Activated CD8-positive, alpha-beta memory T cell treated with anti-CD3 and anti-CD28 coated beads for 1 hour (primary cell): ENCODE measurements at places on chromosomes 4 and X.

- no peak for DNase-seq
Observed at GRCh38 chr4:122671919-122672490, 51.1 kb upstream of the IL21 start.

DNA sequence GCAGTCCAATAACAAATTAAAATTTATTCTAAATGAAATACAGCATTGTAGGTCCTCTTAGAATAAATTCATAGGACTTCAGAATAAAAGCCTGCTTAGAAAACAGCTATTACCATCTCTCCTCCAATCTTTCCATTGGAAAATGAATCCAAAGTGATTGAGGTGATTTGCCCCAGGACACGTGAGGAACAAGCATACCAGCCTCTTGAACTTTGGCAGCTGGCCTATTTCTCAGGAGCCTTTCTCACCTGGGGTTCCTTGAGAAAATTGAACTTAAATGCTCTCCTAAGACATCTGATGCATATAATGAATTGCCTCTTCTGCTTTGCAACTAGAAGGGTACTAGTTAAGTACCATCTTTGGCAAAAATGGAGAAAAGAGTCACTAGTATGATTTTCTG, 13.5 kb downstream of the ARHGAP24 start:
- no peak for DNase-seq

DNA sequence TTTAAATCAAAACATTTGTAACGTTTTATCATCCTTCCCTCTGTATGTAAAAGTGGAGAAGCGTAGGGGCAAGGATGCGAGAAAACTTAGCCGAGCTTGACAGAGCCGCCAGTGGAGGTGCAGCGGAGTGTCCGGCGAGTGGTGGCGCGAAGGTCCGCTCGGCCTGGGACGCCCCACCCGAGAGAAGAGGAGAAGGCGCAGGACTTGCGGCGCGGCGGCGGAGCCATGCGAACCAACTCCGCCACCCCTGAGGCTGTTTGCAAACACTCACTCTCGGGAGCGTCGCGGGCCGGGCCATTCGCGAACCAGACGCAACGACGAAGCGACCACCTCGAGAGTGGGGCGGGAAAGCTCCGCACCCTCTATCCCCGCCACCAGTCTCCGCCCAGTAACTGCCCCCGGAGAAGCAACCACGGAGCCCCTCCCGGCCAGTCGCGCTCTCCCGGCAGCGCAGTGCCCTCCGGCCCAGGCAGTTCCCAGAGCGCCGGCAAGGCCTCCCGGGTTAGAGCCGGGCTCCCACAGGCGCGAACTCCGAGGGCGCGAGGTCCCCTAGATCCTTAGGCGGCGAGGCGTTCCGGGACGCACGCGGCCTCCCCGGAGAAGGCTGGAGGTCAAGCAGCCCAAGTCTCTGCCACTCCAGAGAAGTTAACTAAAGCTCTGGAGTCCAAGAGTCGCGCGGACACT, 2.3 kb upstream of the MAB21L2 start:
- DNase-seq = no peak

GRCh38 chr4:88219099-88219498, 60.7 kb upstream of the ABCG2 start:
- no peak for DNase-seq

DNA sequence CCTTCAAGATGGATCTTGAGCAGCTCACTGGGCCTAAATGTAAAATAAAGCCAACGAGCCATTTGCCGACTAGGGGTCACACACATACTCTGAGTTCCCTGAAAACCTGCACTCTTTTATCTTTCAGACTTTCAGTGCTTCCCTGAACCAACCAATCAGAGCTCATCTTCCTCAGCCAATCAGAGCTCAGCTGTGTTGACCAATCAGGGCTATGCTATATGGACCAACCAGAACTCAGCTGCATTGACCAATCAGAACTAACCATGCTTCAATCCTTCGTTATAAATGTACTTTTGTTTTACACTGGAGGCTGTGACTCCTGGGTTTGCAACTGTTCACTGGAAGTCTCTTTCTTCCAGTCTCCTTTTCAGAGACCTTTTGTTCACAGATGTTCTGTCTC, 19.3 kb downstream of the SLC25A53 start:
- DNase-seq = no peak

GRCh38 chr4:177960566-177960965, 518.3 kb upstream of the AGA start:
- no peak for DNase-seq

- no peak for DNase-seq
Observed at GRCh38 chr4:24796620-24797019, 1.2 kb downstream of the SOD3 start.

DNA sequence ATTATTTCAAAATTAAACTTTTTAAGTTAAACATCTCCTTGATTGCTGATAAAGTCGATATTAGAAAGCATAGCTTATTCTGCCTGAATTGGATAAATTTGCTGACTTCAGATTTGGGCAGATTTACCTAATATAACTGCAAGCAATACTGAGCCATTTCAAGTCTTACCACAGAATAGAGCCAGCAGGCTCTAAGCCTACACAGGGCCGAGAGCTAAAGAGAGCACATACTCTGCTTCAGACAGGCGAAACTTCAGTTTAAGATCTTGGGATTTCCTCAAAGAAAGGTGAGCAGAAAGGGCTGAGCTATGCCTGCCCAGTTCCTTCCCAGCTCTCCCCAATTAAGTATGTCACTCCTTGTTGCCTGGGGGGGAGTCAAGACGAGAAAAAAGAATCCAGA, 240.6 kb upstream of the NOCT start:
- no peak for DNase-seq

DNA sequence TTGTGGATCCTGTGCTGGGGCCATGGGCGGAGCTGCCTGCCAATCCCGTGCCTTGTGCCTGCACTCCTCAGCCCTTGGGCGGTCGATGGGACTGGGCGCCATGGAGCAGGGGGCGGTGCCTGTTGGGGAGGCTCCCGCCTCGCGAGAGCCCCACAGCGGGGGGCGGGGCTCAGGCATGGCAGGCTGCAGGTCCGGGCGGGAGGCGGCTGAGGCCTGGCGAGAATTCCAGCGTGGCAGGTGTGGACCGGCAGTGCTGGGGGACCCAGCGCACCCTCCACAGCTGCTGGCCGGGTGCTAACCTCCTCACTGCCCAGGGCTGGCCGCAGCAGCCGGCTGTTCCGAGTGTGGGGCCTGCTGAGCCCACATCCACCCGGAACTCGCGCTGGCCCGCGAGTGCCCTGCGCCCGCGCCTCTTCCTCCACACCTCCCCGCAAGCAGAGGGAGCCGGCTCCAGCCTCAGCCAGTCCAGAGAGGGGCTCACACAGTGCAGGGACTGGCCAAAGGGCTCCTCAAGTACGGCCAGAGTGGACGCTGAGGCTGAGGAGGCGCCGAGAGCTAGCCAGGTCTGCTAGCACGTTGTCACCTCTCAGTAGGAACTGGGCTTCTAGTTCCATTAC, 85.9 kb downstream of the GBA3 start:
- no peak for DNase-seq

DNA sequence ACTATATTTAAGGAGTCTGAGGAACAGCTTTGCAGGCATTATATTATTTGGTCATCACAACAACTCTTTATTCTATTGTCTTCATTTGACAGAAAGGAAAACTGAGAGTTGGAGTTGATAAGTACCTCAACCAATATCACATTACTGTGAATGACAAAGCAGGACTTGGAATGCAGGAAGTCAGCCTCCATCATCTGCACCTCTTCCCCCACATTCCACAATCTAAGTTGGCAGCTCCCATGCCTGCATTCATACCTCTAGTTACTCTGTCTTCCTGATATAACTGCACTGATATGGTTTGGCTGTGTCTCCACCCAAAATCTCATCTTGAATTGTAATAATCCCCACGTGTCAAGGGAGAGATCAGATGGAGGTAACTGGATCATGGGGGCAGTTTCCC, 356.7 kb downstream of the GALNTL6 start:
- DNase-seq = no peak

GRCh38 chr4:164212134-164212533, 541.8 kb upstream of the SMIM31 start:
- no peak for DNase-seq

GRCh38 chrX:49184294-49185281, 1.6 kb downstream of the PRICKLE3 start:
- no peak for DNase-seq

DNA sequence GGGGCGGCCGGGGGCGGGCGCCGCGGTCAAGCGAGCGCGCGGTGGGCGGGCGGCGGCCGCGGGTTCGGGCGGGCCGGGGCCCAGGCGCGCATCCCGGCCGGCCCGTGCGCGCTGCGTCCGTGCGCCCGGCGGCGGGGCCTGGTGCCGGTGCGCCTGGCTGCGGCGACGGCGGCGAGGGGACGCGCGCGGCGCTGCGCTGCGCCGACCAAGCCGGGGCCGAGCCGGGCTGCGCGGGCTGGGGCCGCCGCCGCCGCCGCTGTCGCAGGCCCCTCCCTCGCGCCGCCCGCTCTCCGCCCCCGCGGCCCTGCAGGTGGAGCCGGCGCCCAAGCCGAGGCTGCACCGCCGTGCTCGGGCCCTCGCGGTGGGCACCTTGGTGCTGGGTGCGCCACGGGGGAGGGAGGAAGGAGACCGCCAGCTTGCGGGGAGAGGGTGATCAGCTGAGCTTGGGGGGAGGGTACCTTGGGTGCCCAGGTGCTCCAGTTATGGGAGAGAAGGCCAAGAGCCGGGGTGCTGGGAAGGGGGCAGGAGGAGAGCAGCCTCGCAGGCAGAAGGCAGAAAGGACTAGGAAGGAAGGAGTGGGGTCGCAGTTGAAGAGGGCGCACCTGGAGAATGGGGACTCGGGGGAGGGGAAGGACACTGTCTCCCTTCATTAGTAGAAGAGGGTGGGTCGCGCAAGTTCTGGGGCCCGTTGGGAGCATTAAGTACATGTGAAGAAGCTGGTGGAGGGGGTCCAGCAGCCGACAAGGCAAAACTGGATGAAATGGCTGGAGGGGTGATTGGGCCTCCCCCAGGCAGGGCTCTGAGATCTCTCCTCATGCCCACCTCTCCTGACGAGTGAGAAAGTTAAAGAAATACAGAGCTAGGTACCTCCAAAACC, at the start of gene PPP2R2C:
TSS of gene PPP2R2C (minus strand) at position 228 of the 877 bp plus-strand sequence. CDS start 385 bp downstream, outside the sequence.
- no peak for DNase-seq

- DNase-seq = no peak
Observed at GRCh38 chrX:29640106-29640505, 575.3 kb upstream of the MAGEB2 start.

- no peak for DNase-seq
Observed at GRCh38 chr4:150090836-150091235, 12.6 kb downstream of the DCLK2 start.

DNA sequence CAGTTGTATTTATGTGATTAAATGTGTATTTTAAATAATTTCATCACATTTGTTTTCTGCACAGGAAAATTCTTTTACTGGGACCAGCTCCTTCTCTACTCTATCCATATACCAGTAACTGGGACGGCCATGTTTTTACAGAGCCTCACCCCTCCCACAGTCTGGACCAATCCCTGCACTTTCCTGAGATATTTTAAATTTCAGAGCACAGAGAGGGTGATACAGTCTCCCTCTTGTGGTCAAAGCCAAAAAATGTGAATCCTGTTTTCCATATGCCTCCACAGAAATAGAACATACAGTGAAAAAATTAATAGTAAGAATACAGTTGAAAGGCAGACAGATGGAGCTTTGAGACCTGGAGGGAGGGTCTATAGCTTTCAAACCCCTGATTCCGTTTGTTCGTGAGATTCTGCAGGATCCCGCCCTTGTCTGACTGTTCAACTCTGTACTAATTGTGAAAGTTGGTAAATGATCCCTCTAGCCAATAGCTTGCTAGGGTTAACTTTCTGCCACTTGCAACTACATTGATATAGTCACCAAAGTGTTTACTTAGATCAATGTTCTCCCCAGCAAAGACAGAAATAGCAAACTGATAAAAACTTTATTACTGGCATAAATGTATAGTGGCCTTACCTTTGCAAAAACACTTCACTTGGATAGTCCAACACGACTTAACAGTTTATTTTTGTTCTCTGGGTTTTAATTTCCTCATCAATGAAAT, 172.2 kb downstream of the PPARGC1A start:
- no peak for DNase-seq

GRCh38 chr4:169215656-169216055, 55.1 kb downstream of the SH3RF1 start:
- DNase-seq = no peak

DNA sequence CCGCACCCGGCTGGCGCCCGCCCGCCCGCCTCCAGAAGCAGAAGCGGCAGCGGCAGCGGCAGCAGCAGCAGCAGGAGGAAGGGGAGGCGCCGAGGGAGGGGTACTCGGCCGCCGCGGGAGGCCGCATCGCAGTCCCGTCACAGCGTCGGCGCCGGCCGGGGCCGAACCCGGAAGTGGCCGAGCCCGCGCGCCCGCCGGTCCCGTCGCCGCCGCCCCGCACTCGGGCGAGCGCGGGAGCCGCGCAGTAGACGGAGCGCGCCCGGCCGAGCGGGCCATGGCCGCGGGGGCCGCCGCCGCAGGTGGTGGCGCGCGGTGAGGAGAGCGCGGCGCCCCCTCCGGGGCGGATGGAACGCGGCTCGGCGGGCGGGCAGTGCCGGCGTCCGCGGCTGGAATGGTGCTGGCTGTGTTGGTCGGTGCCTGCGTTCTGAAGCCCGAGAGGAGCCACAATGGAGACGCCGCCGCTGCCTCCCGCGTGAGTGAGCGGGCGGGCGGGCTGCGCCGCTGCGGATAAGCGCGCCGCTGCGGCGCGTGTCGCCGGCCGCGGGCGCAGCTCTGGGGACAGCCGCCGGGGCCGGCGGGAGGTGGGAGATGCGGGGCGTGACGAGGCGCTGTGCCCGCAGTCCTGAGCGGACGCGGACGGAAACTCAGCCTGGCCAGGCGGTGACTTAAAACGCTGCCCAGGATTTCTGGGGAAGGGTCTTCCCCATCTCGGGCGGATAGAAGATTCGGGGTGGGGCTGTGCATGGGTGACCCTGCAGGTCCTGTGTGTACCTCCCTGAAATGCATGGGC, at the start of gene KLHL2:
TSS of gene KLHL2 (plus strand) at position 131 of the 790 bp plus-strand sequence. CDS start at position 447, 316 bp downstream.
- no peak for DNase-seq

DNA sequence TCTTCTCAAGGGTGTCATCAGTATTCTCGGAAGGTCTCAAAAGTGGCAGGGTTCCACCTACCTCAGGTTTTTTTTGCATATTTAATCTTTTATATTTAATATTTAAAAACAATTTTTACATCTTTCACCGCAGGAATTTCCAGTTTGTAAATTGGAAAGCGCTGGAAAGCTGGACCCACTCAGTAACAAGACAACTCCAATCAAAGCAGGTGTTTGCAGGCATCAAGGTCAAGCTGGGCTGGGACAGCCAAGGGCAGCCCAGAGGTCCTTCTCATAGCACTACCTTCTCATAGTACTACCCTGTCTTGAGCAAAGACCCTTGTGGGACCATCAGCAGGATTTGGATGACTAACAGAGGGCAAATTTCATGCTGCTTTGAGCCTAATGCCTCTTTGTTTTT, 160.1 kb downstream of the TET2 start:
- no peak for DNase-seq

- no peak for DNase-seq
Observed at GRCh38 chr4:188082796-188083195, 26.6 kb downstream of the TRIML2 start.
